Activated T-helper 1 cell treated with Interleukin-2 at 50 U/mL for 16 hours (primary cell): ENCODE measurements at places on chromosomes 3 and 15.

DNA sequence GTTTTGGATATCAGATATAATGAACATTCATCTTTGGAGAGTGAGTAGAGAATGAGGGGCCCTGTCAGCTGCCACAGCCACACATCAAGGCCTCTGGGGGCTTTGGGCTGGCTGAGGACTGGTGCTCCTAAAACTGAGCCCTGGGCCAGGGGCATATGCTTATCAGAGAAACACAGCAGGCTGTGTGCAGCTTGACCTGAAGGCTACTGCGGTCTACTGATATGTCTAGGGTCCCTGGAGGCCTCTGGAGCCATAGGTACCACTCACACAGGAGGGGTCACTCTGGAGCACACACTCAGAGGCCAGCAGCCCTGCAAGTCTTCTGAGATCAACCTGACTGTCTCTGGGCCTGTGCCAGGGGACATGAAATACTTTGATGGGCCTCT is 7.6 kb downstream of the TF start:
- no peak for DNase-seq

GRCh38 chr15:48086133-48086532 is 34.7 kb upstream of the SLC24A5 start:
- no peak for DNase-seq

DNA sequence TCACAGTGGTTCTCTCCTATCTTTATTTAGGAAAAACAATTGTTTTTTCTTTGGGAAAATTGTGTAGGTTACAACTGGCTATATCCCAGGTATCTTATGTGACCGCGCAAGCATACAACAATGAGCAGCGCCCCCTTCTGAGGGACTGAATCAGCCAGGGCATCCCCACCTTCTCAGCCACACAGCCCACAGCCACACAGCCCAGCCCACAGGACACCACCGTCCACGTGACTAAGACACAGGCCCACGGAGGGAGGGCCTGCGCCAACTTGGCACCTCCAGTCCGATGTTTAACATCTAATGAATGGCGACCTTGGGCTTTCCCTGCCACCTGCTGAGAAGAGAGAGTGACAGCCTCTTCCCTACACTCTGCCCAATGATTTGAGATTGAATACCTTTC is 68.1 kb downstream of the ATP10A start:
- no peak for DNase-seq

- DNase-seq: no peak
Observed at GRCh38 chr3:16277471-16277870, 12.5 kb downstream of the OXNAD1 start.

DNA sequence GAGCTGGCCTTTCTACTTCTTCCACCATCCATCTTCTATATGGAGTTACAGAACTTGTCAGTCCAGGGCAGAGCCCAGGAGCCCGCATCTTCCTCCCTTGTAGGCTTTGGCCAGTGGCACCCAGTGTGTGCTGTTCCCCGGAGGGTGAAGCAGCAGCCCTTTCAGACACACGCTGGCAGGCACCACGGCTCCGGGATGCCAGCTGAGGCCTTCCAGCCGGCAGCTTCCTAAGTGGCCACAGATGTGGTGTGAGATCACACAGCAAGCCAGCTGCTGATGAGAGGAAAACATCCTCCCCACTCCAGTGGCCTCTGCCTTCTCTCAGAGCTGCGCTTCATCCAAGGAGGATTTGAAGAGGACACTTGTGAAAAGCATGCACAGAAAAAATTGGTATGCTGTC is 24.1 kb downstream of the CRABP1 start:
- DNase-seq: no peak

GRCh38 chr15:48584812-48585563 is 60.5 kb downstream of the FBN1 start:
- no peak for DNase-seq

GRCh38 chr3:123287962-123288302 is 86.2 kb downstream of the SEC22A start:
- DNase-seq: no peak

- no peak for DNase-seq
Observed at GRCh38 chr3:188673646-188674186, 498.1 kb upstream of the TPRG1 start.

DNA sequence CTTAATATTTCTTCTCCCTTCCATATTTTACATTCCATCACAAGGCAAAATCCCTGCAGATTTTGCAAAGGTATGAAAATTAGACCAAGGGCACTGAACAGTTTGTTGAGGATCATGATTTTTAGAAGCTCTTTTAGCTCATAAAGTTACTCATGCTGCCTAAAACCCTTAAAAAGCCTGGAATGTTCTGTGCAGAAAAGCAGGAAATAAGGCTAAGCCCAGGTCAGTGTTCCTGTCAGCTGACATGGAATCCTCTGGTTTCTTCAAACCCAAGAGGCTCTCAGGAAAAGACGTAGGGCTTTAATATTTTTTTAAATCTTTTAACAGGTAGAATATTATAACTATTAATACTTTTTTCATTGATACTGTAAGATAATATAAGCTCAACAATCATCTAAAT is 8.2 kb downstream of the CBLB start:
- no peak for DNase-seq
